ENCODE measurements at places on chromosomes 7 and 10.

GRCh38 chr7:85620936-85621685, 434.3 kb upstream of the SEMA3D start:
- no peak for DNase-seq

- peak; percentile 61 for DNase-seq
Observed at GRCh38 chr7:37920305-37920848, at the start of gene EPDR1. Gene EPDR1 (plus strand): TSS chr7:37920640. CDS start chr7:37920940, 300 bp downstream.

DNA sequence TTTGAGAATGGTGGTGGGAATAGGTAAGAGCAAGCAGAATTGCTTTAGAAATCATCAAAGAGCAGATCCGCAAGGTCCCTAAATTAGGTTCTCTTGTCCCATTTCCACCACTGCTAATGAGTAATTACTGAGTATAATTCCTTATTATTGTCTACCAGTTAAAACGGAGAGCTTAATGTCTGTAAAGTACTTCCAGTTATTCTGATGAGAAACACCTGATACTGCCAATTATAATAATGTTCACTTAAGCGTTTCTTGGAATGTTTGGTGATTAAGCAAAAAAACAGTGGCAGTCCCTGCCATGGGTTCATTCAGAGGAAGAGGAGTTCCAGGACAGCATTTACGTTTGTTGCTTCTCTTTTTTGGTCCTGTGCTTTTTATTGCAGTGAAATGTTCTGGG, 358.5 kb upstream of the GALNT17 start:
- DNase-seq: no peak

DNA sequence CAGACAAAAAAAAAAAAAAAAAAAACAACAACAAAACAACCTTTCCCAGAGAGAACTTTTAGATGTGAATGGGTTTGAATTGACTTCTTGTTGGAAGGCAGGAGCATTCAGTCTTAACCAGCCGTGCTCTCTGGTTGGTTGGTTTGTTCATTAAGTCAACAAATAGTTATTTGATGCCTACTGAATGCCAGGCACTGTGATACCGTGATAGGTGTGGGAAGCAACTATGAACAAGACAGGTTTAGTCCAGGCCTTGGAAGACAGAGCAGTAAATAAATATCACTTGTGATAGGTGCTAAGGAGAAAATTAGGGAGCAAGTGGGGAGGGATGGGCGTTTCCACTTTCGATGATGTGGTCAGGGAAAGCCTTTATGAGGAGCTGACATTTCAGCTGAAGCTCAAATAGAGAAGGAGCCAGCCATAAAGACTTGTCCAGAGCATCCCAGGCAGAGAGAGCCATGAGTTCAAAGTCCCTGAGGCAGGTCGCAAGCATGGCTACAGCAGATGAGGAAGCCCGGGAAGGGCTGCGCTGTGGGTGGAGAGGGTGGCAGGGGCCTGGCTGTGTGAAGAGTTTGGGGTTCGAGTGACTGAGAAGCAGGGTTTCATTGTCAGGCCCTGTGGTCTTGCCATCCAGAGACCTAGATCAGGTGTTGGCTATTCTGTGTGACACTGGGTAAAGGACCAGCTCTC, 8.0 kb downstream of the TSPAN15 start:
- no peak for DNase-seq

DNA sequence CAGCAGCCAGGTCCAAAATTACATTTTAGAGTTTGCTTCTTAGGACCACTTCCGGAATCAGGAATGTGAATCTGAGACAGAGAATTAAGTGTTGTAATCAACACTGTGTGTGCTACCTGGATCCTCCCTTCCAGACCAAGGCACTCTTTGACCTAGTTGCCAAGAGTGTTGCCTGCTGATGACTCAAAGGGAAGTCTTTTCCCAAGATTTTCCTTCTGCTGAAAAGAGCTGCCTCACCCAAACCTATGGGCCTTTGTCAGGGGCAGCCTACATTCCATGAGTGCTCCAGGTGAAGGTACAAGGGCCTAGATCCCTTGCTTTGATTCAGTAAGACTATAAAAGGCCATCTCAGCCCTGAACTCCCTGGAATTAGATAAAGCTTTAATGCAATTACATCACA, 712.5 kb upstream of the ANKRD30A start:
- no peak for DNase-seq

DNA sequence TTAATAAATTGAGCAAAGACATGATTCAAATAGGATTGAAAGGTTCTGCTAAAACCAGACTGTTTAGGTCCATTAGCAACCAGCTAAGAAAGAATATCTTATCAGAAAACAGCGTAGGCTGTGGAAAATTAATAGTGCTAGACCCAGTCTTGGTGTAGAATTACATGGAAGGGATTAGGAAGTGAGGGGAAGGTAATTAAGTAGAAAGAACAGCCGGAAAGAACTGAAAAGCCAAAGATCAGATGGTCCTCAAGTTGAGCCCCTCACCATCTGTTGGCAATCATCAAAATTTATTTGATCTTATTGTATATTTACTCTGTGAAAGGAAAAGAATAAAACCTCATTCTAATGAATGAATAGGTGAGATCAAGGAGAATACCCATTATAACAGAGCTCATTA, 50.1 kb downstream of the COL1A2 start:
- no peak for DNase-seq

DNA sequence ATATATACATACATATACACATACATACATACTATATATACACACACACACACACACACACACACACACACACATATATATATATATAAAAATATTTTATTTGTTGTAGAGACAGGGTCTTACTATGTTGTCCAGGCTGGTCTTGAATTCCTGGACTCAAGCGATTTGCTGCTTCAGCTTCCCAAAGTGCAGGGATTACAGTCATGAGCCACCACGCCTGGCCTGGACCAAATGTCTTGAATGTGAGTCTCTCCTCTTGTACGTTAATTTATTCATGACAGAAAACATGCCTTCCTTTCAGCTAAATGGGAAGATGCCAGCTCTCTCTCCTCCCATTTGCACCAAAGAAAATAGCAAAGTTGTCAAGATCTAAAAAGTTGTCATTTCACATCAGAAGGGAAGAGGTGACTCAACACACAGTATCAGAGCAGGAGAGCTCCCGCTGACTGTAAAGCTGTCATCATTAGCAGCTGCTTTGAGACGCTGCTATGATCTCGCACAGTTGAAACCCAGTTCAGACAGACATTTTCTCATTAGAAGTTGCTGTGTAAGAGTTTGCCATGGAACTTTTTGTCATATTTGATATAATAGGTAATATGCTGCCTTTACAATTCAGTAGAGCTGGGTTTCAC, 224.3 kb downstream of the SFMBT2 start:
- DNase-seq: no peak

DNA sequence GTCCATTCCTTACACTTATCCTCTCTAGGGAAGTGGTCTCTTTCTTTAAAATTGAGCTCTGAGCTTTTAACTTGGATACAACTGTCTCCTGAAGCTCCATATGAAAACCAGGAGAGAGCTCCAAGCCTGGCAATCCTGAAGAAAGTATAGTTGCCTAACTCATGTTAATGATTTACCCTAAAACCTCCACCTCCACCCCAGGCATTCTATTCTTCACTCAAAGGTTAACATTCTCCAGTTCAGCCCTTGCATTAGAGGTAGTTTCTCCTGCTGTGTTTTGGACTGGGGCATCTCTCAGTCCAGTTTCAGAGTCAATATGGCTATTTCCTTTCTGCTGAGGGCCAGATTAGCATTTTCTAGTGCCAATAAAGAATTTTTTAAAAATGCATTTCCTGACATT, 195.5 kb downstream of the SLC25A13 start:
- no peak for DNase-seq

GRCh38 chr10:63832686-63833085, 311.5 kb downstream of the REEP3 start:
- no peak for DNase-seq

DNA sequence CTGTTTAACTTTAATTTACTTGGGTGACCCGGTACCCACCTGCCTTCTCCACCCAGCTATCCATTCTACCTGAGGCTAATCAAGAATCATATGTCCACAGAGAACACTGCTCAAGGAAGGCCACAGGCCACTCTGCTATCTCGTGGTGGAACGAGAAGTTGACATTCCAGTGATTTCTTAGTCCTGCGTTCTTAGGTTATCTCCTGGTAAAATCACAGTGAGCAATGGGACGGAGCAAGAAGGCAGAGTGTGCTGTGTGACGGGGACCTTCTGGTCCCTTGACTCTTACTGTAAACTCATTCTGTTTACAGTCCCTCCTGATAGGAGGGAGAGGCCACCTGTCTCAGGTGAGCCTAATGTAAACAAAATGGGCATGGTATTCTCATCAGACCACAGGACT, 256.6 kb downstream of the TNS3 start:
- no peak for DNase-seq

DNA sequence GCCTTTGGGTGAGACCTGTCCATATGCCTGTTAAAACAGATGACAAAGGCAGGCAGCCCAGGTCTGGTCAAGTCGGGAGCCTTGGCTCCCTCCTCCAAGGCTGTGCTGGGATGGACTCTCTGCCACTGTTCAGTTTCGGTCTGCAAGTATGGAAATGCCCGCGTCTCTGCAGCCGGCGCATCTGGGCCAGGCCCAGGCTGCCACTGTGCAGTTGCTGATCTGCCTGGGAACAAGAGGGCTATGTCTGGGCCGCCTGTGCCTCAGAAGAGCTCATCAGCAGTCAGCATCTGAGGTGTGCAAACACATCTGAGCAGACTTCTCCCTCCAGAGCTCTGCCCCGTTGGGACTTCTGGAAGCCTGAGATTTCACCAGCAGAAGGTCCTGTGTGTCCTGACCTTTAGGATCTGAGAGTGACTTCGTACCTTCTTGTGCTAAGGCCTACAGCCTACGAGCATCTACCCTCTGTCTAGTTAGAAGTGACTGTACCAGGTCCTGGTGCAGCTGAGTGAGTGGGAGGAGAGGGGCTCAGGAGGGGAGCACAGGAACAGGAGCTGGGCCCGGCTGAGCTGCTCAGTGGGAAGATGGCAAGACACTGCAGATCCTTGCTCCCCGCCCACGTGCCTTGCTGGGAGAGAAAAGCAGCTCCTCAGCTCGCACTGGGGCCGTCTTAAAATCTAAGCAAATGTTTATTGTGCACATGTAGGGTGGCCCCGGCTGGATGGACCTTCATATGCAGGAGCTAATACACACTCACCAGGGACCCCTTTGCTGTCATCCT, 50.9 kb downstream of the DOCK1 start:
- no peak for DNase-seq

GRCh38 chr10:110224992-110225391, 17.6 kb downstream of the MXI1 start:
- DNase-seq: no peak

DNA sequence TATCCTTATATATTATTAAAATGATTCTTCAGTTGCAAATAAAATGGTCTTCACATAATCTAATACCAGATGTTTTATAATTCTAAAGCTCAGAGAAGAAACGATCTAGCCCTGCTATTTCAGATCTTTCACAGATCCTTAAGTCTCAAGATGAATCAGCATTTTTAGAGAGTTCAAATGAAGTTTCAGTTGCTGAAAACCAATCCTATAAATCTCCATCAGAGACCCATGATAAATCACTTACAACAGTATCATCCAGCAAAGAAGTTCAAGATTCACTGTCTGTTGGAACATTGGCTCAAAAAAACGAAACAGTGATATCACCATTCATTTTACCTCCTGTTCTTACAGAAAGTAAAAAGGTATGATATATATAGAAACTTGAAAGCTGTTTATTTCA, 137.0 kb downstream of the CCDC7 start:
- no peak for DNase-seq

- DNase-seq: no peak
Observed at GRCh38 chr7:3558400-3558799, 257.3 kb downstream of the SDK1 start.

Data from stimulated activated effector memory CD8-positive, alpha-beta T cell treated with anti-CD3 and anti-CD28 coated beads, Interleukin-12 subunit alpha, Interleukin-12 subunit beta, amount 100 ng/mL, for 72 hours (primary cell).